ENCODE measurements at places on chromosomes 12 and 14. TPM values are rescaled to one million over a fixed set of nuclear protein-coding genes. Genes with fewer than 3 reads are reported as not detected.

DNA sequence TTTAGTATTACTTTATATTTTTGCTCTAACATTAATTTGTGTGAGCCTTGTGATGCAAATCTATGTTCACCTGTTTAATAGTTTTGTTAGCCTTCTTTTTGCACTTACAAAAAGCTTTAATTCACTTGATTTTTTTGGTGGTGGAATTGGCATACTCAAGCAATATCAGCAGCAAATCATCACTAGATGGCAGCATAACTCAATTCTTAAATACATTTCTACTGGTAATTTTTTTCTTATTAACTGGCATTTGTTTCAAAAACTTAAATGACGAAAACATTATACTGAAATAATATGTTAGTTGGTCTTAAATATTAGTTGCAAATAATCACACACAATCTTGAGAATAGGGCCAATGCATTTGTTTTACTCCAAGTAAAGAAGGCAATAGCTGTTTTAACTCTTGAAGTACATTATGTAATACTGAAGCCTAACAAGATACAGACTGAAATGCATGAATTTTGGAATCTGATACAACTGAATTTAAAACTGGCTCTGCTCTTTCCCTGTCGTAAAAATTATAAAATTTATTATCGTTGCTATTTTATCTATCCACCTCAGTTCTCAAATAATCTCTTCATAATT lies 151.5 kb downstream of the ATXN7L3B start:
- H3K4me3 ChIP-seq, result no peak overlapping the region
- no peaks in the 10 kb centered on the region for H3K4me1 ChIP-seq
- no peaks in the 10 kb centered on the region for H3K36me3 ChIP-seq
- no peak for DNase-seq

- H3K36me3 ChIP-seq, result no peaks in the 10 kb centered on the region
- no peaks in the 10 kb centered on the region for H3K27me3 ChIP-seq
- no peak overlapping the region for H3K27ac ChIP-seq
- H3K4me3 ChIP-seq, result no peak overlapping the region
- peaks cover 13% of the 10 kb centered on the region for H3K4me1 ChIP-seq
These were observed 204.7 kb downstream of the BCAT1 start for GRCh38 chr12:24743941-24744793.

DNA sequence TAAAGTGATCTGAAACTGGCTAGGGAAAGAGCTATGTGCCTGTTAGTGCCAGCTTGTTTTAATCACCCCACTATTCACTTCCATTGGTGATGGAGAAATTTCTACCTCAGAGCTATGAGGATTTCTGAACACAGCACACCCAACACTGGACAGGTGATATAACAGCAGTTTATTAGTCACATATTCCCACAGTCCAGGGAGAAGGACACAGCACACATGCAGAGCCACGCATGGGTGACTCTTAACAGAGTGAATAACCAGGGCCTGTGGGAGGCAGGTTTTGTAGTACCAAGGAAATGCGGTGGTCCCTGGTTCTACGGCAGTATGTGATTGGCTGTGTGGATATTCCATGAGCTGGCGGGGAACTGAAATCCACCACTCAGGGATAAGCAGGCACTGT lies 455.1 kb downstream of the BTG1 start:
- DNase-seq, result no peak
- H3K27ac ChIP-seq, result no peak overlapping the region
- H3K4me3 ChIP-seq, result no peak overlapping the region
- no peaks in the 10 kb centered on the region for H3K36me3 ChIP-seq

GRCh38 chr12:29211696-29212095 lies 62.6 kb downstream of the FAR2 start:
- H3K4me3 ChIP-seq, result no peak overlapping the region
- H3K36me3 ChIP-seq, result no peaks in the 10 kb centered on the region
- H3K4me1 ChIP-seq, result peaks cover 30% of the 10 kb centered on the region
- no peak overlapping the region for H3K27ac ChIP-seq
- no peaks in the 10 kb centered on the region for H3K27me3 ChIP-seq
- DNase-seq, result no peak

DNA sequence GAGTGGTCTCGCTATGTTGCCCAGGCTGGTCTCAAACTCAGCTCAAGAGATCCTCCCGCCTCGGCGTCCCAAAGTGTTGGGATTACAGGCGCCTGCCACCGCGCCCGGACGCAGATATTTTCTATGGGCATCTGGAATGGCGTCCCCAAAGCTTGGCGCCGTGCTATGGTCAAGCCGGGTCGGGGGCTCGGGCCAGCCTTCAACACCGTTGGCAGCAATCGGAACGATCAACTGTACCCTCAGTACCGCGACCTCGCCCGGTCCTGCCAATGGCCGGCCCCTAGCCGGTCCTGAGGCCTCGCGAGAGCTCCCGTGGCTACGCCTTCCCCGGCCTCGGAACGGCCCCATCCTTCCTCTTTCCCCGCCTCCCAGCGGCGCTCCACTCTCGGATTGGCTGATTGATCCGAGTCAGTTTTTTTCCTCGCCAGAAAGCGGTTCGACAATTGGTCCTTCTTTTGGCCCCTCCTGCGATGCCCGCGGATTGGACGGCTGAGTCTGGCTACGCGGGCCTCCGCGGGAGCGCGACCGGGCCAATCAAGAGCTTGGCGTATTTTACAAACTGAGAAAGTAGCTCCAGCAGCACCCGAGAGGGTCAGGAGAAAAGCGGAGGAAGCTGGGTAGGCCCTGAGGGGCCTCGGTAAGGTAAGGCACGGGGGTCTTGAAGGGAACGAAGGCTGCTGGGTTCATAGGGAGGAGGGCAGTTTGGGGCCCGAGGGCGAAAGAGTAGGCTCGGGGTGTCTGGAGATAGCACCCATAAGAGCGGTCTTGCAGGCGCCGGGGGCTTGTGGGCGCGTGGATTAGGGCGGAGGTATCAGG lies at the start of gene TROAP:
Gene TROAP (plus strand): TSS at position 548 of the 816 bp plus-strand sequence. CDS start 354 bp downstream, outside the sequence.
- DNase-seq, result peak; percentile 98
- H3K27ac ChIP-seq, result peak within 1 kb of the TSS; percentile 84
- H3K27me3 ChIP-seq, result peaks cover 6% of the 10 kb centered on the region
- H3K4me3 ChIP-seq, result peak within 1 kb of the TSS; percentile 96
- no peaks in the 10 kb centered on the region for H3K36me3 ChIP-seq

DNA sequence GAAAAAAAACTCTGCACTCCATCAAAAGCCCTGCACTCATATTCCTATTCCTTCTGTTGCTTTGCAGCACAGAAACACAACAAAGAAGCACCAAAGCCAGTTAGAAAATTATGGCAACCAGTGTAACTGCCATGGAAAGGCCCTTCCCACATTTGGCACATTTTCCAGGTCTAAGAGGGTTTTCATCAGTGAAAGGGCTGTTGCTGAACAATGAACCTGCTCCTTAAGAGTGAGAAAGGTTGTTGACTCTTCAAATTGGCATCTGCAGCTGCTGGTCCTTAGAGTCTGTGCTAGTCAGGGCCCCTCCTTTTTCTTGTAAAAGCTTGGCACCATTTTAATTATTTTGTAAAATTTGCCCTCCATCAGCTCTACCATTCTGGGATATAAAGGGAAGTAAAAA lies 378.7 kb upstream of the KITLG start:
- H3K4me1 ChIP-seq, result peaks cover 34% of the 10 kb centered on the region
- no peak overlapping the region for H3K4me3 ChIP-seq
- H3K27me3 ChIP-seq, result peaks cover 1% of the 10 kb centered on the region
- no peak for DNase-seq
- no peak overlapping the region for H3K27ac ChIP-seq

DNA sequence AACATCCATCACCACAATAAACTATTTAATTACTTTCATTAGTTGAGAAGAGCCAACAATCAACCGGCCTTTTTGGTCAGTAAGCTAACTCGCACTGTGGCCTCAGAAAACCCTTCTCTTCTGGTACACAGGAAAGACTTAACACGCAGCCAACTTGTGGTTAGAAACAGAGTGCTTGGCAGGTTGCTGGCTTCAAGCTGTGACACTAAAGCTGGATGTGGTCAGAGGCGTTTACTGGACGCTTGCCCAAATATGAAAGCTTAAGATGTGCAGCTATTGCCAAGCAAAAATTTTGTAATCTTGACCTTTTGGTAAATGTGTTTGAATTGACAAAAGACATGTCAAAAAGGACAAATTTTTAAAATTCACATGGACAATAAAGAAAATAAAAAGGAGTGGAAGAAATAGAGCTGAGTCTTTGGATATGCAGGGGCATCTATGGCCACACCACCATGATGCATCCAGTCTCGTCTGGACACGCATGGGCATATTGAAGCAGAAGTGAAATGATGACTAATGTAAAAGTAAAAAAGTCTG lies 2.6 kb upstream of the KLRK1 start:
- H3K27me3 ChIP-seq, result no peaks in the 10 kb centered on the region
- DNase-seq, result no peak
- no peaks in the 10 kb centered on the region for H3K36me3 ChIP-seq

- H3K36me3 ChIP-seq, result peaks cover 4% of the 10 kb centered on the region
- no peak overlapping the region for H3K27ac ChIP-seq
- H3K27me3 ChIP-seq, result no peaks in the 10 kb centered on the region
- DNase-seq, result no peak
These were observed 10.1 kb downstream of the GMFB start for GRCh38 chr14:54478636-54479215.

DNA sequence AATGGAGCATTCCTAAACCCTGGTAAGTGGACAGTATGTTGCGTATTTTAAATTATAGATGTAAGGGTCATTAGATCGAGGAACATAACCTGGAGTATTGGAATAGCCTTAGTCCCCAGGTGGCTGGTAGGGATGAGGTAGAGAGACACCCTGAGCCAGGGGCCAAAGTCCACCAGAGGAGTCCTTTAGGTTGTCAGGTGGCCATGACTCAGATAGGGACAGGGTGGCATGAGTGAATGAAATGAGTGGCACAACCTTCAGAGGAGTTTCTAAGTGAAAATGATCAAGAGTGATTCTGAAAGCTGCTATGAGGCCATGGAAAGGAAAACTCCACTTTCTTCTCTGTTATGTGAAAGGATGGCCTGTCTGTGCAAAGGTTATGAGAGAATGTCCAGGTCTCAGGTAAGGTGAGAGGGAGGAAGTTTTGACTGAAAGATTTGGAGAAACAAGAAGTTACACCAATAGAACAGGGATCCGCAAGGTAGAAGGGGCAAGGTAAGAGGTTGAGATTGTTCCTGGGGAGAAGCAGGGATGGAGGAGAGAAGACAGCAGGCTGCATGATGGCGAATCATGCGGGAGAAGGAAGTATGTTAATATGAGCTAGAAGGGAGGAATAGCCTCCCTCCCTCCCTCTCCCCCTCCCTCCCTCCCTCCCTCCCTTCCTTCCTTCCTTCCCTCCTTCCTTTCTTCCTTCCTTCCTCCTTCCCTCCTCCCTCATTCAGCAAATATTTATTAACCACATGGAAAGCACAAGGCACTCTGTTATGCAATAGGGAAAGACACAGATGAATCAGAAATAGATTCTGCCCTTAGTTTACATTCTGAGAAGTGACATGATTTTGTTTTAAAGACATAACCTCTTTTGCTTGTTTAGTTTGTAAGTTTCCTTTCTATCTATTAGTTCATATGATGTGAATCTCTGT lies 14.0 kb upstream of the RIPK3 start:
- H3K4me1 ChIP-seq, result peaks cover 6% of the 10 kb centered on the region
- DNase-seq, result no peak
- H3K36me3 ChIP-seq, result no peaks in the 10 kb centered on the region
- H3K27me3 ChIP-seq, result peaks cover 13% of the 10 kb centered on the region

- H3K4me3 ChIP-seq, result no peak overlapping the region
- no peak overlapping the region for H3K27ac ChIP-seq
- peaks cover 29% of the 10 kb centered on the region for H3K36me3 ChIP-seq
- no peak for DNase-seq
- no peaks in the 10 kb centered on the region for H3K4me1 ChIP-seq
These were observed 32.7 kb downstream of the ANAPC7 start for GRCh38 chr12:110370732-110371231.

- no peak overlapping the region for H3K27ac ChIP-seq
- no peak overlapping the region for H3K4me3 ChIP-seq
- DNase-seq, result no peak
- H3K27me3 ChIP-seq, result peaks cover 2% of the 10 kb centered on the region
These were observed 33.8 kb downstream of the ARMH4 start for GRCh38 chr14:58118097-58118815.

- no peak overlapping the region for H3K4me3 ChIP-seq
- H3K27ac ChIP-seq, result no peak overlapping the region
- H3K4me1 ChIP-seq, result peaks cover 5% of the 10 kb centered on the region
- H3K36me3 ChIP-seq, result no peaks in the 10 kb centered on the region
- DNase-seq, result no peak
These were observed 40.7 kb downstream of the GALNT9 start for GRCh38 chr12:132288516-132289215.

DNA sequence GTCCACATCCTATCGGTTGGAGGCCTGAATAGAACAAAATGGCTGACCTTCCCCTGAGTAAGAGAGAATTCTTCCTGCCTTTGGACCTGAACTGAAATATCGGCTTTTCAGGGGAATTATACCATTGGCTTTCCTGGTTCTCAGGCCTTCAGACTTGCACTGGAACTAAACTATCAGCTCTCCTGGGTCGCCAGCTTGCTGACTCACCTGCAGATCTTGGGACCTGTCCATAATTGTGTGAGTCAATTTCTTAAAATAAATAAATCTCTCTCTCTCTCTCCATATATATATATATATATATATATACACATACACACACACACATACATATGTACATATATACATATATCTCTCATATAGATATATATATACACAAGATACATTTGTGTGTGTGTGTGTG lies 41.6 kb downstream of the KCNK10 start:
- no peak for DNase-seq
- H3K27ac ChIP-seq, result no peak overlapping the region
- no peaks in the 10 kb centered on the region for H3K4me1 ChIP-seq
- H3K4me3 ChIP-seq, result no peak overlapping the region

DNA sequence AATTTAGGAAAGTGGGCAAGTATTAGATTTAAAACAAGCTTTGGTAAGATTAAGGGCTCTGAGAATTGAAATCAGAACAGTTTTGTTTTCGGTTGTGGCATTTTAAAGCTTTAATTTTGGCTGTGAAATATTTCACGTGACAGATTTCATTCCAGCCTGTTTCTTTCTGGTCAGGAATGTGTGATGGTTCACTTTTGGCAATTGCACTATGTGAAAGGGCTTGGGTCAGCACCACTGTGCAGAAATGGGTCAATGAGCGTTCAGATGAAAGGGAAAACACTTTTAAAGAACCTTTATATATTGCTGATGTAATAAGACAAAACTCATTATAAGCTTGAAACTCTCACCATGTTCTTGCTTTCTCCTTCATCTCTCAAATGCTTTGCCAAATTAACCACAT lies 17.1 kb downstream of the NUBPL start:
- peaks cover 16% of the 10 kb centered on the region for H3K4me1 ChIP-seq
- H3K27me3 ChIP-seq, result no peaks in the 10 kb centered on the region

GRCh38 chr12:51530208-51530607 lies 60.8 kb upstream of the SCN8A start:
- no peaks in the 10 kb centered on the region for H3K27me3 ChIP-seq
- no peak overlapping the region for H3K4me3 ChIP-seq
- no peaks in the 10 kb centered on the region for H3K36me3 ChIP-seq

Gene MTHFD1
- 43.7 TPM for total RNA-seq

Gene MIP
- 0.10 TPM for total RNA-seq

Gene IFNG-AS1
- total RNA-seq, result not detected

Gene GPRC5A
- total RNA-seq, result 3.4 TPM

Gene LMNTD1
- not detected for total RNA-seq

Gene FGF6
- total RNA-seq, result not detected

Gene REM2
- total RNA-seq, result 0.36 TPM

Gene COX8C
- not detected for total RNA-seq

Gene TMCC3
- total RNA-seq, result 48.1 TPM

Measured in endothelial cell (in vitro differentiated cells).